Right lung (tissue), 10 donors: ENCODE measurements at places on chromosomes 7 and 10. TPM values are rescaled to one million over a fixed set of nuclear protein-coding genes. Genes with fewer than 3 reads are reported as not detected.

Gene OR6B1
- polyA plus RNA-seq, result 0.03 TPM

Gene KBTBD2
- polyA plus RNA-seq, result 65.9 TPM

Gene ZNF853
- polyA plus RNA-seq, result 12.6 TPM

Gene CUBN
- polyA plus RNA-seq, result 2.1 TPM

Gene PSAP
- polyA plus RNA-seq, result 565 TPM

Gene SPDYE5
- 3.0 TPM for polyA plus RNA-seq

Gene GNG11
- 60.7 TPM for polyA plus RNA-seq

DNA sequence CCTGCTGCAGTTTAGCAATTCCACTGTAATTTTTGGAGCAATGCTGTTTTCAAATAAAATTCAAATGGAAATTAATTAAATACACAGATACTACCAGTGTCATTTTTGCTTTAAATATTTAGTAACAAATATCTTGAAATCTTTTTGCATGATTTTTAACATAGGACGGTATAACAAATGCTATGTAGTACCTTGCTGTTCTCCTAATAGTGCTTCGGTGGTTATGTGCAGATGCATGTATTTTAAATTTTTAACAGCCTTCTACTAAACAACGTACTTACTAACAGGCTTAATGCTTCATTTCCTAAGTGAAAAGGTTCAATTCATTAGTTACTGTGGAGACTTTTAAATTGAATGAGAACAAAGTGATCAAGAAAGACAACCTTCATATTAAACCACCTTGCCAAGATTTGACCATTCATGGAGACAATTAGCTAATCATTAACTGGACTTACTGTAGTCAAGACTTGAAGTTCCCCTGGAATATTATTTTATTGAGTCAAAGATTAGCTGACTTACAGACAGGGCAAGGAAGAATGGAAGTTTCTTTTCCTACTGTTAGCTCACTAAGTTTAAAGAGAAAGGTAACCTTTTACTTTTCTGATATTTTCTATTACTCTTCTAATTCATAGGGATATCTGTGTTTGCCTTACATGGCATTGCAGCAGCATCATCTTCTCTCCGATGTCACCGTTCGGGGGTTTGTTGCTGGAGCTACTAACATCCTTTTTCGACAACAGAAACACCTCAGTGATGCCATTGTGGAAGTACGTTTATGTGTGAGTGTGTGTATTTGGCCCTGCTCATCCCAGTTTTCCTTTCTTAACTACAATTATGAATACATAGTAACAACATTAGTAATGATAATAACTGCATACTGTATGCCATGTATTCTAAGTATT, 74.3 kb downstream of the AVL9 start:
- no peak for DNase-seq

GRCh38 chr10:63683223-63683622, 162.0 kb downstream of the REEP3 start:
- DNase-seq, result no peak

GRCh38 chr10:43471935-43472720, 35.2 kb downstream of the ZNF487 start:
- no peak for DNase-seq

DNA sequence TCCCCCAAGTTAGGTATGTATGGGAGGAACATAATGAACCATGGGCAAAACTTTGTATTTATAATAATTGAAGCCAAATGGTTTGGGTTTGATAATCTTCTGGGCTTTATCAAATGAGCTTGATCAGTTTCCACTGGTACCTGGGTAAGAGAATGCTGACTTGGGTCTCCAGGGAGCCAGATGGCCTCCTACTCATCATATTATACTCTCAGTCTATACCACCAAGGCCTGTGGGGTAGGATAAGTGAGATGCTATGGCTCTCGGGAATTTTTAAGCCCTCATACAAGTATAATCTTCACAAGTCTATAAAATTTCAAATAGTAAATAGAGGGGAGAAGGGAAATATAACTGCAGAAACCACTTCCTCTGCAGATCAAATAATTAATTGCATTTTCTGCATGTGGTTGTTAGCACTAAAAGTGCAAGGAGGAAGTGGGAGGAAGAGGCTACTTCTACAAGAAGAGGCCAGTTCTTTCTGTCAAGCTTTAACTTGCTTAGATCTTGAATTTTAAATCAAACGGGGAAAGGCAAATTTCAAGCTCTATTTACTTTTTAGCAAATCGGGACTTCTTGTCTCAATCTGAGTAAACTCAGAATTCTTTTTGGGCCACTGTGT, 349.0 kb downstream of the SORCS1 start:
- DNase-seq, result no peak

DNA sequence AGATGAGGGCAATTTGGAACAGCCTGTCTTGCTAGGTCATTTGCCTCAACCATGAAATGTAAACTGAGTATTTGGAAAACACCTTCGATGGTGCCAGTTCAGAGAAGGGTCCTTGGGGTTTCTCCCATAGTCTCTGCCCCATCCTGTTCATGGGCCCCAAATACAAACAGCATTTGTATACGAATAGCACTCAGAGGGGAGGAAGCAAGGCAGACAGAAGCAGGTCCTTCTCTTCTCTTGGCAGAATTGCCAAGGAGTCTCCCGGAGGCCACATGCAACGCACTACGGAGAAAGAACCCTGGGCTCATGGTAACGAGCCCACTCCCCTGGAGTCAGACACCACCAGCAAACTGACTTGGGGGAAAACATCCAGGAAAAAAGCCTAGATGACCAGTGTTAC, 162.1 kb downstream of the RAB11FIP2 start:
- no peak for DNase-seq

DNA sequence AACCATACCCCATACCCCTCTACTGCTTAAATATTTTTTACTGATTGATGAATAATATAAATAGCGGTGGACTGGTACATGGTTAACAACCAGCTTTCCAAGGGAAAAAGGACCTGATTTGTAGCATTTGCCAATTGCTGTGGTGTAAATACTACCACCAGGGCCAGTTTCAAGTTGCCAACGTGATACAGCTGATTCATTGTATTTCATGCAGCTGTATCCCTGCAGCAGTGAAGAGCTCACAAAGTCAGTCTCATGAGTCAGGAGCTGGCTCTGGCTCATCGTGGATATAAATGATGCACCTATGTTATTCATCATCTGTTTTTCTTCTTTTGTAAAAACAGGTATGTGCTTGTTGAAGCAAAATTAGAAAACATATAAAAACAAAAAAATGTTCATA, 15.2 kb downstream of the CALML5 start:
- DNase-seq, result no peak

DNA sequence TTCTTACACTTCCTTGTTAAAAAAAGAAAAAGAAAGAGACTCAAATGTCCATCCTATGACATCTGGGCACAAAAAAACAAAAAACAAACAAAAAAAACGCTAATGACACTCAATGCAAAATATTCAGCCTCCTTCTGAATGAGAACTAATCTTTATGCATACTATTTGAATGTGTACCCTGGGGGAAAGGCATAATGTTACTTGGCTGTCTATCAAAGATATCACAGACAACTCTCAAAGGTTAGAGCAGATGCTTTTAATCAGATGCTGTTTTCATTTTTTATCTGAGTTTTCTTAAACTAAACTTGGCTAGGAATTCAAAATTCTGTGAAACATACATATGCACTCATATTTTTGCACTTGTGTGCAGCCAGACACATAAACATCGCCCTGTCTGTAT, 745.8 kb downstream of the CNTNAP2 start:
- DNase-seq, result no peak

- no peak for DNase-seq
Measured at GRCh38 chr10:28130267-28130666, 131.4 kb upstream of the ODAD2 start.

DNA sequence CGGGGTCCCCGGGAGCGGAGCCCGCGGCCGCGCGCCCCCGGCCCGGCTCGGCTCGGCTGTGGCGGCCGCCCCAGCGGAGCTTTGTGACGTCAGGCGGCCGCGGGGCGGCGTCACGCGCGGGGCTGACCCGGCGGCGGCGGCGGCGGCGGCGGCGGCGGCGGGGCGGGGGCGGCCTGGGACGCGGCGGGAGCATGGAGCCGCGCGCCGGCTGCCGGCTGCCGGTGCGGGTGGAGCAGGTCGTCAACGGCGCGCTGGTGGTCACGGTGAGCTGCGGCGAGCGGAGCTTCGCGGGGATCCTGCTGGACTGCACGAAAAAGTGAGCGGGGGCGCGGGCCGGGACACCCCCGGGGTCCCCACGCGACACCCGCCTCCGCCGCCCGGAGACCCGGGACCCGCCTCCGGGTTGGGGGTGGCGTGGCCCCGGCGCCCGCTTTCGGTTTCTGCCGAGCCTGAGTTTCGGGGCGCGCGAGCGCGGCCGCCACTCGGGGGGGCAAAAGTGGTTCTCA, at the start of gene PWWP2B:
PWWP2B (plus strand) TSS at position 165 of the 506 bp plus-strand sequence; CDS start at position 192, 27 bp downstream.
- DNase-seq, result no peak

DNA sequence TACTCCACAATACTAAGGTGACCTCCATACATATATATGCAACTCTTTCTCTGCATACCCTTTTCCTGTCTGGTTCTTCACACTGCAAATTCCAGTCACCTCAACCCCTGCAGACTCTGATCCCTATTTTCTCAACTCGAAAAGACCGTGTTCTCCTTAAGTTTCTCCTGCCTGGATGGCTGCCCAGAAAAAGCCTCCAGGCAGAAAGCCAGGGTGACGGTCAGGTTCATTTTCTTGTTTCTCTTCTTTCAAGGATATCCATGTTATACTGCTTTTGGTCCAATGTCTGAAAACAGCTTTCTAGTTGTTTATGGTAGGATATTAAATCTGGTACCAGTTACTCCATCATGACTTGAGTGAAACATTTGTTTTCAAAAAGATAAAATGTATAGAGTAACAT, 267.8 kb upstream of the MYO3A start:
- no peak for DNase-seq

- DNase-seq, result no peak
Measured at GRCh38 chr7:66504131-66504530, 124.5 kb upstream of the KCTD7 start.

DNA sequence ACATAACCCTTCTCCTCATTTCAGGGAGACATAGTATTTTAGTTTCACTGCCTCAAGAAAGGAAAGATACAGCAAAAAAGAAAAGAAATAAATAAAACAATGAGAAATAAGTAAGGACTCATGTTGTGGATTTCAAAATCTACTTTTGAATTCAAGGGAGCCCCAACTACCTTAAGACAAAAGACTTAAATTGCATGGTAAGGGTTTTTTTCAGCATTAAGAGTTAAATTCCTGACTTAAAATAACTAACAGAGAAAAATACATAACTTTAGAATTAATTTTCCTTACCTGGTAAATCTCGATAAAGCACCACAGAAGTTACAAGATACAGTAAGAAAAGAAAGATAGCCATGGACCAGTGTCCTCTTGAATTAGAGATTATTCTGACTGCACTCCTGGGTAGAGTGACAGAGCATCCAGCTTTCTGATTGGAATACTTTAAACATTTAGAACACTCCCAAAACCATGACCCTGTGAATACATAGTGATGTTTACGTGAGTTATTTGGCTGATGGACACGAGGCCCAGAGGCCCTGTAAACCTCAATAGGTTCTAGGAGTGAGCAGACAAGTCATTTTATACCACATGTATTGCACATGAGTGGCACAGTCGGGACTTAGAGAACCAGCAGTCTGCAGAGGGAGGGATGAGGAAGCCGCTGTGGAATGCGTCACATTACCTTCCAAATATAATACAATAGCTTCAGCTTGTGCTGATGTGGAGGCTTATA, 292.5 kb upstream of the SEMA3C start:
- no peak for DNase-seq

- no peak for DNase-seq
Measured at GRCh38 chr7:23260371-23260770, 13.8 kb downstream of the GPNMB start.

- no peak for DNase-seq
Measured at GRCh38 chr7:69439636-69440325, 158.5 kb upstream of the AUTS2 start.

DNA sequence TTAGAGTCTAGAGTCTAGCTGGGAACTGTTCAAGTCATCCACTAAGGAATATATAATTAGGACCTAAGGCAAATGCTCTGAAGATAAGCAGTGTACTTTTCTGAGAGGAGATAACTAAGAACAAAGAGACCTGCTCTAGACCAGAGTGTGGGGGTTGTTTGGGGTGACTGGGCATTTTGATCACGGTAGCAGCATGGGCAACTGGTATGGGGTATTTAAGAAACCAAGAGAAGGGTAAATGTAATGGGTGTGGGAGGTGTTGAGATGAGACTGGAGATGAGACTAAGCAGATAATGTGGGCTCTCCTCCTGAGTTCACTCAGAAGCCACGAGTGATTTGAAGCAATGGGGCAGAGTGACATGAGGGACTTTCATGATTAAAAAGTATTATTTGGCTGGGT, 1082.9 kb downstream of the GATA3 start:
- no peak for DNase-seq

GRCh38 chr10:64036321-64036930, 515.2 kb downstream of the REEP3 start:
- DNase-seq, result peak; percentile 32

DNA sequence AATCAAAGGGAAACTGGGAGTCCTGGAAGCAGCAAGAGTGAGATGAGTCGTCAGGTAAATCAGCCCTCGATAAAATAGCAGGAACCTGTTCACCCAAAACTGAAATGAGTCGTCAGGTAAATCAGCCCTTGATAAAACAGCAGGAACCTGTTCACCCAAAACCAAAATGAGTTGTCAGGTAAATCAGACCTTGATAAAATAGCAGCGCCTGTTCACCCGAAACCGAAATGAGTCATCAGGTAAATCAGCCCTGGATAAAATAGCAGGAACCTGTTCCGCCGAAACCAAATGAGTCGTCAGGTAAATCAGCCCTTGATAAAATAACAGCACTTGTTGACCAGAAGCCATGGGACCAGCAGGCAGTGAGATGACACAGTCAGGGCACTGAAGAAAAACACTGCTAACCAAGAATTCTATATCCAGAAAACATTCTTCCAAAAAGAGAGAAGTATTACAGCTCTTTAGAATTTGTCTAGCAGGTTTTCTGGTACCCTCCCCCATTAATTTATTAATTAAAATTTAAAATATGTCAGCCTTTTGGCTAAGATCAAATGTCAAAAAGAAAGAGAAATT, 3.4 kb upstream of the CYP2E1 start:
- no peak for DNase-seq

DNA sequence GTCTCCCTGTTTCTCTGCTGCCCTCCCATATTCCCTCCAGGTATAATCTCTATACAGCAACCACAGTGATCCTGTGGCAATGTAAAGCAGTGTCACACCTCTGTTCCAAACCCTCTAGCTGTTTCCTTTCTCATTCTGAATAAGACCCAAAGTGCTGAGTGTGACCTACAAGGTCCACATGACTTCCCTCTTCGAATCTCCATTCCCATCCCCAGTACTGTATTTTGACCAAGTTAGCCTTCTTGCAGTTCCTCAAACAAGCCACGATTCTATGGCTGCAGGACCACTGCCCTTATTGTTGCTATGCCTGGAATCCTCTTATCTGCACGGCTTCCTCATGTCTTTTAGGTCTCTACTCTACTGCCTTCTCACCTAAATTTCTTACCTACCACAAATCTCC, 291.9 kb downstream of the DOCK4 start:
- DNase-seq, result no peak

- DNase-seq, result peak; percentile 63
Measured at GRCh38 chr10:133335246-133336117, 1.2 kb downstream of the CALY start.
